ENCODE measurements at places on chromosomes 1 and 21. TPM values are rescaled to one million over a fixed set of nuclear protein-coding genes. Genes with fewer than 3 reads are reported as not detected.

The LCE1E gene
- total RNA-seq = not detected

The SV2A gene
- 2.1 TPM for total RNA-seq

The PNRC2 gene
- total RNA-seq = 117 TPM

The IPO13 gene
- total RNA-seq = 27.7 TPM

The PTGFR gene
- total RNA-seq = 0.34 TPM

The UQCRHL gene
- 2.4 TPM for total RNA-seq

The SLFNL1 gene
- 5.8 TPM for total RNA-seq

The REG4 gene
- total RNA-seq = 2.0 TPM

The CFHR5 gene
- total RNA-seq = not detected

The SIPA1L2 gene
- total RNA-seq = 8.1 TPM

The KCNJ15 gene
- 5.6 TPM for total RNA-seq

The ACBD6 gene
- total RNA-seq = 41.9 TPM

The TRIM58 gene
- total RNA-seq = 9.6 TPM

The BCL10 gene
- total RNA-seq = 18.4 TPM

The PODN gene
- 92.7 TPM for total RNA-seq

DNA sequence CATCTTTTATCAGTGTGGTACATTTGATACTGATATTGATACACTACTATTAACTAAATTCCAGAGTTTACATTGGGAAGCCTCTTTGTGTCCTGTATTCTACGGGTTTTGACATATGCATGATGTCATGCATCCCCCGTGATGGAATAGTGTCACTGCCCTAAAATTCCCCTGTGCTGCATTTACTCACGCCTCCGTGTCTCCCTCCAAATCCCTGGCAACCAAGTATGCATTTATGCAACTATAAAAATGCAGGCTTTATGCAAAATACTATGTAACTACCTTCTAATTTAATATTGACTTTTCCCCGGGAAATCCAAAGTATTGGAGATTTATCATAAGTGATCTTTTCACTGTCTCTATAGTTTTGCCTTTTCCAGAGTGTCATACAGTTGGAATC, 453.7 kb upstream of the RUNX1 start:
- H3K4me3 ChIP-seq = no peak overlapping the region
- H3K27me3 ChIP-seq = no peaks in the 10 kb centered on the region
- no peaks in the 10 kb centered on the region for H3K4me1 ChIP-seq
- H3K27ac ChIP-seq = no peak overlapping the region
- no peaks in the 10 kb centered on the region for H3K36me3 ChIP-seq
- no peak for DNase-seq

- no peak for DNase-seq
- H3K36me3 ChIP-seq = no peaks in the 10 kb centered on the region
- H3K4me3 ChIP-seq = no peak overlapping the region
- no peaks in the 10 kb centered on the region for H3K4me1 ChIP-seq
- H3K27me3 ChIP-seq = no peaks in the 10 kb centered on the region
Observed at GRCh38 chr1:188188317-188188716, 1359.6 kb downstream of the PLA2G4A start.

- no peaks in the 10 kb centered on the region for H3K27me3 ChIP-seq
- DNase-seq = no peak
- H3K4me3 ChIP-seq = no peak overlapping the region
- no peaks in the 10 kb centered on the region for H3K36me3 ChIP-seq
- H3K27ac ChIP-seq = no peak overlapping the region
- no peaks in the 10 kb centered on the region for H3K4me1 ChIP-seq
Observed at GRCh38 chr1:30663596-30664091, 59.7 kb downstream of the MATN1 start.

- H3K27ac ChIP-seq = no peak overlapping the region
- DNase-seq = no peak
- no peak overlapping the region for H3K4me3 ChIP-seq
- no peaks in the 10 kb centered on the region for H3K27me3 ChIP-seq
- H3K36me3 ChIP-seq = no peaks in the 10 kb centered on the region
Observed at GRCh38 chr21:16606271-16606670, 876.5 kb downstream of the USP25 start.

GRCh38 chr1:17559615-17560419, 20.3 kb downstream of the ARHGEF10L start:
- no peaks in the 10 kb centered on the region for H3K36me3 ChIP-seq
- H3K27me3 ChIP-seq = no peaks in the 10 kb centered on the region
- DNase-seq = no peak
- H3K27ac ChIP-seq = peak overlapping the region; percentile 87

DNA sequence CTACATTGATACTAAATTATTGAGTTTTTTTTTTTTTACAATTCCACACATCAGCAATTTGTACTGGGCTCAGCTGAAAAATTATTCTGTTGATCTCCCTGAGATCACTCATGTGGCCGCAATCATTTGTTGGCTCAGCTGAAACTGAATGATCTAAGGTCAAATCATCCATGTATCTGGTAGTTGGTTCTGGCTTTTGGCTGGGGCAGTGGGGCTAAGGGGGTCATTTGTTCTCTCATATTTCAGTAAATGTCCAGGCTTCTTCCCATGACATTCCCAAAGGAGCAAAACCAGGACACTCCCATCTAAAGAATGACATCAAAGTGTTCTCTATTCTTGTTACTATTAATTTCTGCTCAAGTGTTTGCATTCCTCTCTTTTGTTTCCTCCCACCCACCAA, 806.7 kb upstream of the ADGRL2 start:
- H3K27ac ChIP-seq = no peak overlapping the region
- no peaks in the 10 kb centered on the region for H3K36me3 ChIP-seq
- no peaks in the 10 kb centered on the region for H3K27me3 ChIP-seq
- no peak for DNase-seq
- H3K4me1 ChIP-seq = no peaks in the 10 kb centered on the region
- no peak overlapping the region for H3K4me3 ChIP-seq

GRCh38 chr1:66274634-66275033, 259.3 kb upstream of the SGIP1 start:
- H3K4me1 ChIP-seq = peaks cover 9% of the 10 kb centered on the region
- H3K36me3 ChIP-seq = no peaks in the 10 kb centered on the region
- DNase-seq = no peak
- no peak overlapping the region for H3K27ac ChIP-seq

GRCh38 chr1:169102567-169102966, 3.9 kb upstream of the ATP1B1 start:
- no peaks in the 10 kb centered on the region for H3K4me1 ChIP-seq
- H3K4me3 ChIP-seq = no peak overlapping the region
- no peaks in the 10 kb centered on the region for H3K36me3 ChIP-seq
- no peak for DNase-seq
- no peak overlapping the region for H3K27ac ChIP-seq

GRCh38 chr21:35987475-35987874, 72.9 kb downstream of the SETD4 start:
- no peaks in the 10 kb centered on the region for H3K36me3 ChIP-seq
- H3K4me1 ChIP-seq = no peaks in the 10 kb centered on the region
- no peak for DNase-seq
- H3K27me3 ChIP-seq = no peaks in the 10 kb centered on the region
- no peak overlapping the region for H3K27ac ChIP-seq

DNA sequence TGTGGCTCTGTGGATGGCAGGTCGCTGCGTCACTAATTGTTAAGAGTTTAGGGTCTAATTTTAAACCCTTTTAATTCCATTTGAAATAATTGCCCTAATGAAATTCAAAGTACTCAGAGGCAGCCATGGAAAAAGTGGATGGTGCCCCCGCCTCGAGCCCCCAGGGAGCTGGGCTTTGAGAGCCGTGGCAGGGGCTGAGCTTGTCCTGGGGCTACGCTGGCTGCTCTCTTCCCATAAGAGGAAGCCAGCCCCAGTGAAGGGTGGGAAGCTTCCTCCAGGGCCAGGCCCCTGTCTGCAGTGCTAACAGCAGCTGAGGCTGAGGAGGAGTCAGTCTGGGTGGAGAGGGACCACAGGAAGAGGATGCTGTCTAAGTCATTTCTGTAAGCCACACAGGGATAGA, 315.0 kb upstream of the POU3F1 start:
- no peaks in the 10 kb centered on the region for H3K4me1 ChIP-seq
- no peak overlapping the region for H3K27ac ChIP-seq
- H3K27me3 ChIP-seq = no peaks in the 10 kb centered on the region
- no peak for DNase-seq

DNA sequence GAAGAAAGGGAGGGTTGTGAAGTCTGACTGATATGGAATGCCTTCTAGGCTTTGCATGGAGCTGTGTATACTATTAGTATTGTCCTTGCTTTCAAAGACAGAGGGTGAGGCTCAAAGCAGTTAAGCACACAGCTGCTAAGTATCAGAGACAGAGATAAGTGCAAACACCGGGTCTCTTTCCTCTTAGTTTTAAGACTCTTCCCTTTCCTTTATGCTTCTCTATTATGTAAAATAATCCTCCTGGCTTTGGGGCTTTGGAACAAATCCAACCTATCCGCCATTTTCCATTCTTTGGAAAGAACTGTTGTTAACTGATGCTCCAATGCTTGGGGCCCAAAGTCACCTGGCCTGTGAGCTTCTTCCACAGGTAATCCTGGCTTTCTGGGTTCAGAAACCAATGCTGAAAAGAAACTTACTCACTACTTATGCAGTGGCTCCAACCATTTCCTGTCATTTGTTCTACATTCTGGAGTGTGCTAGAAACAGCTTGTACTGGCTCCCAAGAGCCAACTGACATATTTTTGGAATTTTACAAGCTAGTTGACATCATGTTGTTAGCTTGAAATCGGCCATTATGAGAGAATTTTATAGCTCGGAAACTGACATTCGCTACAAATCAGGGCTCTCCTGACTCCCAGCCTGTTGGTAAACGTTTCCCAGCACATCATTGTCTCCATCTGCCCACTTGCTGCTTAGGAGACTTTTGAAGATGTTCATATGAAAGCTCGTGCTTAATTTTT, 67.5 kb downstream of the DNTTIP2 start:
- H3K27ac ChIP-seq = peak overlapping the region; percentile 32
- H3K4me1 ChIP-seq = no peaks in the 10 kb centered on the region
- DNase-seq = no peak
- H3K27me3 ChIP-seq = no peaks in the 10 kb centered on the region
- H3K36me3 ChIP-seq = no peaks in the 10 kb centered on the region

- H3K27ac ChIP-seq = no peak overlapping the region
- H3K4me3 ChIP-seq = no peak overlapping the region
- no peaks in the 10 kb centered on the region for H3K36me3 ChIP-seq
- no peaks in the 10 kb centered on the region for H3K4me1 ChIP-seq
- H3K27me3 ChIP-seq = no peaks in the 10 kb centered on the region
Observed at GRCh38 chr1:225610539-225610938, 42.4 kb downstream of the ENAH start.

DNA sequence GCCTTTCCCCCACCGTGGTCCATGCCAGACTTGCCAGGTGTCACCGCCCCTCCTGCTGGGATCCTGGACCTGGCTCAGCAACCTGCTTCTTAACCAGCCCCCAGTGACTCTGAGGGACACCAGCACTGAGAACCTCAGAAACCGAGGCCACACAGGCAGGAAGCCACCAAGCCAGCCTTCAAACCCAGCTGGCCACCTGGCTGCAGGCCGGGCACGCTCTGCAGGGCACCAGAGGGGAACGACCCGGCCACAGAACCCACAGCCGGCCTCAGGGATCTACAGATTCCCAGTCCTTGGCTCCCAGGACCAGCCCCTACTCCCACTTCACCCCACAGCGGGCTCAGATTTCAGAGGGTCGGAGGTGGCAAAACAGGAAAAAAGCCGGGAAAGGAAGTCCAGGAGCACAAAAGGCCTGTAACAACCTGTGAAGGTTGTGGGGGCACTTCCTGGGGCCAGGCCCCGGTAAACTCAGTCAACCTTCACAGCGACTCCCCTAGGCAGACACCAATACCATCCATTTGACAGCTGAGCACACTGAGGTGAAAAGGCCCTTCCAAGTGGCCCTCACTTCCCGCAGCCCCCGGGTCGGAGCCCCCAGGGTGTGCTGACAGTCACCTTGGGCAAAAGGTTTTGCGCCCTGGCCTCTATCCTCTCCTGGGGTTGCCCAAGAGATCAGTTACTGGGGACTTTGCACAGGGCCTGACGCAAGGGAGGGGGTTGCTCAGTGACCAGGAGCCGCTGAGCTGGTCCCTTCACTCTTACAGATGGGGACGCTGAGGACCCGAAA, 14.1 kb downstream of the RUNX3 start:
- H3K4me3 ChIP-seq = no peak overlapping the region
- H3K27ac ChIP-seq = no peak overlapping the region
- H3K36me3 ChIP-seq = no peaks in the 10 kb centered on the region
- H3K4me1 ChIP-seq = no peaks in the 10 kb centered on the region
- H3K27me3 ChIP-seq = no peaks in the 10 kb centered on the region
- no peak for DNase-seq

DNA sequence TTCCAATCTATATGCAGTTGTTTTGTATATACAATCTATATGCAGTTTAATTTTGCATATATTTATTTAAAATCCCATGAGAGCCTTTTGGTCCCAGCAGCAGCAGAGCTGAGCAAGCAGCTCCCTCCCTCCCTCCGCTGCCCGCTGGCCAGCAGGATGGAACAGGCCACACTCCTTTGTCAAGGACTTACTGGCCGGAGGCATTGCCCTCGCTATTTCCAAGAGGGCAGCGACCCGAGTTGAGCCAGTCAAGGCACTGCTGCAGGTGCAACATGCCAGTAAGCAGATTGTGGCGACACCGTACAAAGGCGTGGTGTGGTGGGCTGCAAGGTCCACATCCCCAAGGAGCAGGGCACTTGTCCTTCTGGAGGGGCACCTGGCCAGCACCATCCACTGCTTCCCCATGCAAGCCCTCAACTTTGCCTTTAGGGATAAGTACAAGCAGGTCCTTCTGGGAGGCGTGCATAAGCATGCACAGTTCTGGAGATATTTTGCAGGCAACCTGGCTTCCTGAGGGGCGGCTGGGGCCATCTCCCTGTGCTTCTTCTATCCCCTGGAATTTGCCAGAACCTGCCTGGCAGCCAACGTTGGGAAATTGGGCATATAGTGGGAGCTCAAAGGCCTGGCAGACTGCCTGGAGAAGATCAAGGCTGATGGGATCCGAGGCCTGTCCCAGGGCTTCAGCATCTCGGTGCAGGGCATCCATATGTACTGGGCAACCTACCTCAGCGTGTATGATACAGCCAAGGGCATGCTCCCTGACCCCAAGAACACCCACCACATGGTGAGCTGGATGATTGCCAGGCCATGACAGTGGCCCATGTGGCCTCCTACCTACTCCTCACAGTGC, 92.2 kb downstream of the OSBPL9 start:
- H3K4me3 ChIP-seq = no peak overlapping the region
- H3K27ac ChIP-seq = no peak overlapping the region

DNA sequence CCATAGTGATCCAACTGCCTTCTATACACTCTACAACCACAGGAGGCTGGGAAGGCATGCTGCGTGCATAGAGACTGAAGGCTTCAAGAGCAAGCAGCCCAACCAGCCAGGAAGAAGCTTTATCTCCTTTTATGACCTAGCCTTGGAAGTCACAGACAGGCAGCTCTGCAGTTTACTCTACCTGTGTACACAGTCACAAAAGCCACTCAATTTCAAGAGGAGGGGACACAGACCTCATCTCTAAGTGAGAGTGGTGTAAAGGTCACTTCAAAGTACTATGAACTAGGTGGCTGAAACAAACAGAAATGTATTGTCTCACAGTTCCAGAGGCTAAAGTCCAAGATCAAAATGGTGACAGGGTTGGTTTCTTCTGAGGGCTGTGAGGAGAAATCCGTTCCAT, 69.6 kb upstream of the GJB5 start:
- H3K27ac ChIP-seq = no peak overlapping the region
- no peak overlapping the region for H3K4me3 ChIP-seq
- peaks cover 4% of the 10 kb centered on the region for H3K27me3 ChIP-seq
- no peaks in the 10 kb centered on the region for H3K36me3 ChIP-seq
- no peaks in the 10 kb centered on the region for H3K4me1 ChIP-seq
- DNase-seq = no peak

Data from prostate gland (tissue), 2 donors.